CD4-positive, alpha-beta T cell treated with Interferon alpha-2 for 1 hour (primary cell): ENCODE measurements at places on chromosomes 7 and 10.
A peak's percentile ranks its signal among the peaks of the same experiment; 100 is the strongest.

DNA sequence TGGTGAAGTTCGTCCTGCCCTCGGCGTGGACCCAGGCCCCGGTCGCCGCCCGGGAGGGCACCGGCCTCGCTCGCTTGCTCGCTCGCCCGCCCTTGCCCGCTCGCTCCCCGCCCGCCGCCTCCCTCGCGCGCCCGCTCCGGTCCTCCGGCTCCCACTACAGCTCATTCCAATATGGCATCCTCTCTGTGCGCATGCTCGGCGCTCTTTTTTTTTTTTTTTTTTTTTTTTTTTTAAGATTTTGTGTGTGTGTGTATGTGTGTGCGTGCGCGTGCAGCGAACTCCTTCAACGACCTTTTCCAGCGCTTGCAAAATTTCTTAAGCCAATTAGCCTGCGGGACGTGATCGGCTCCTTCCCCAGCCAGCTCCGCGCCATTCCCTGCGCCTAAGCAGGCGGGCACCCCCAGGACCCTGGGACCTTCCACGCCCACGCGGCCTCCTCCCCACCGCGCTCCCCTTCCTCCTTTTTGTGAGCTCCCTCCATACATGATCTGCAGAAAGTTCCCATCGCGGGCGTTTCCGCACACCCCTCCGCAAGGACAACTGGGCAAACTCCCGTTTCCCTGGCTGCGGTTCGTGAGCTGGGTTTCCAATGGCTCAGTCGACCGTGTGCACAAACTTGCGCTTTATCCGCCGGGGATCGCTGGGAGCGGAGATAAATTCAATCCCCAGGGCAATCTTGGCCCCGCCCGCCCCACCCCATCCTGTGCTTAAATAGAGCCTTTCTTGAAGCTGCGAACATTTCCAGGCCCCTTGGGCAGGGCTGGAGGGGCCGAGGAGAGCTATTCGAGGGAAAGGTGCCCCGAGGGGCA lies at the start of gene SFMBT2:
TSS of gene SFMBT2 (minus strand) at position 173 of the 809 bp plus-strand sequence. CDS start 29,136 bp downstream, outside the sequence.
- peak; percentile 76 for DNase-seq

- no peak for DNase-seq
These were observed 40.9 kb upstream of the PDLIM1 start for GRCh38 chr10:95331596-95332130.

GRCh38 chr7:149216402-149216801 lies 21.1 kb downstream of the ZNF282 start:
- no peak for DNase-seq

GRCh38 chr10:45418417-45418848 lies 44.4 kb downstream of the ALOX5 start:
- DNase-seq = no peak
